Cardiac fibroblast (primary cell): ENCODE measurements at places on chromosomes 12 and 14.
A peak's percentile ranks its signal among the peaks of the same experiment; 100 is the strongest.

DNA sequence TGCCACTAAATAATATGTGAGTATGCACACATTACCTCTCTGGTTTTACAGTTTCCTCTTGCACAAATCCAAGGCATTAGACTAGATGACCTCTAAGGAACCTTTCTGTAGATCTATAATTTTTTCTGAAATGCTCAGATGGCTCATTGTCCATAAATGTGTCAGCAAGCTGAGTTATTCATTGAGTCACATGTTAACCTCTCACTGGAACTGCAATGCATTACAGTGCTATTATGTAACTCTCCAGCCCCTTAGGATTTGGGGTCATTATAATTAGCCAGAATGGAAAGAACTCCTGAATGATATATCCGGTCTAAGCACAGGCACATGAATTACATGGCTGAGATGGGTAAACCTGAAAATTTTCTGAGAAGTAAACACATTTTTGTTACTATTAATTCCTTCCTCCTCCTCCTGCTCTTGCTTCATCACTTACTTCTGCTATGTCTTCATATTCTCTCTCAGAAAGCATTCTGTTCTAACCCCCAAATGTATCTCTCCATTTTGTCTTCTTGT, 20.3 kb upstream of the DRAM1 start:
- peak; percentile 59 for DNase-seq

DNA sequence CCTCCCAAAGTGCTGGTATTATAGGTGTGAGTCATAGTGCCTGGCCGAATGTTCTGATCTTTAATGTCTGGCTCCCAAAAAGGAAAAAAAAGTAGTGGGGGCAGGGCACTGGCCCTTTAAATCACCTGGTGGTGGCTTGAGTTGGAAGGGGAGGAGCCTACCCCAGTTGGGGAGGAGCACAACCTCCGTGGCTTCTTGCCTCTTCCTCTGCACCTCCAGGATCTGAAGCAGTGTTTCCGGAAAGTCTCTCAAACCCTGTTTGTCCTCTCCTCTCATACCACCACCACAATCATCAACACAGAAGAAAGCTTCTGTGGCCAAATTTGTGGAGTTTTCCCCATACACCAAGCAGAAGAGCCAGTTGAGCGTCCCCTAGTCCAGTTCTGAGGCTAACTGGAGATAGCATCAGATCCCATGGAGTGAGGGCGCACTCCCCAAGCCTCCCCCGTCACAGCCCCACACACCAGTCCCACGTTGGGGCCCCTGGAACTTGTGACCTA, 24.3 kb upstream of the RCOR1 start:
- no peak for DNase-seq

DNA sequence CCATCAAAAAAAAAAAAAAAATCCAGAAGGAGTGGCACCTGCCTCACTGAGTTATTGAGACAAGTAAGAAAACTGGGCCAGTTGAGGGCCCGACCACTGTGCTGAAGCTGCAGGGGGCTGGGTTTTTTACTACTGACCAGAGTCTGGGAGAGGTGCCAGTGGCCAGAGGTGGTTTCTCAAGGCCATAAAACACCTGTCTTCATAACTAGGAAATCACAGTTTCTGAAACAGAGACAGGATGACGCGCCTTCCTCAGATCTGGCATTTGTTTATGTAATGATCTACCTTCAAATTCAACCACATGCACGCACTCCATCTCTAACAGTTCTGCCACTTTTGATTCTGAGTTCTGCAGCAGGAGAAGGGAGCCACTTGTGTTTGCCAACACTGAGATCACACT, 12.7 kb downstream of the TSPAN11 start:
- DNase-seq, result no peak

DNA sequence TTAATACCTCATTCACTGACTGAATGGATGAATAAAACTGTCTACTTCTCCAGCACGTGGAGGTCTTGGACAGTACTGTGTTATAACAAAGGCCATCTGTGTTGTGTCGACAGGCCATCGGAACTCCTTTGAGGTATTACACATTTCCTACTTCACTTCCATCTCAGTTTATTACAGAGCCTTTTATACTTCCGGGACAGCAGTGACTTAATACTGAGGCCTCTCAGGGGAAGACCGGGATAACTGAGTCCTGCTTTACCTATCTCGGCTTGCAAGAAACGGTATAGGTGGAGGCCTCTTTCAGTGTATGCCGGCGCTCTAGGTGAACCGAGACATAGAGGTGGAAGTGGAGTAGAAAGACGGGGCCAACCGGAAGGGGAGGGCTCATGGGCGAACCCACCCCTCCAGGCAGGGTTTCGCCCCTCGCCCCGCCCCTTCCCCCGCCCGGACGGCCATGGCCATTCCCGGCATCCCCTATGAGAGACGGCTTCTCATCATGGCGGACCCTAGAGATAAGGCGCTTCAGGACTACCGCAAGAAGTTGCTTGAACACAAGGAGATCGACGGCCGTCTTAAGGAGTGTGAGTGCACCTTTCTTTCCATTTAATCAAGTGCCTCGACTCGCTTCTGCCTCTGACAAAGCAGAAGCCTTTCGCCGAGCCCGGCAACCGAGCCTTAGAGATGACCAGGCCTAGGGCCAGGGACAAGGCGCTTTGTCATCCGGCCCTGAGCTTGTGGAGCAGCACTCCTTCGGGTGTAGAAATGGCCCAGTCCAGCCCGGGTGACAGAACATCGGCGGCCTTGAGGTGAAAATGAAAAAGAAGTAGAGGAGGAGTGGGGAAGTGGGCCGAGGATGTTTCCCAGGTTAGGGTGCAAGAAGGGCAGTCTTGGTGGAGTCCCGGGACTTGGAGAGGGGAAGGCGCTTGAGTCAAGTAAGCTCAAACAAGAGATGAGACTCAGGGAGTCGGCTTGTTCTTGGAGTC, at the start of gene PSMC6:
Gene PSMC6 (plus strand): TSS at position 477 of the 983 bp plus-strand sequence. CDS start 20 bp downstream, at position 497.
- DNase-seq, result peak; percentile 91

DNA sequence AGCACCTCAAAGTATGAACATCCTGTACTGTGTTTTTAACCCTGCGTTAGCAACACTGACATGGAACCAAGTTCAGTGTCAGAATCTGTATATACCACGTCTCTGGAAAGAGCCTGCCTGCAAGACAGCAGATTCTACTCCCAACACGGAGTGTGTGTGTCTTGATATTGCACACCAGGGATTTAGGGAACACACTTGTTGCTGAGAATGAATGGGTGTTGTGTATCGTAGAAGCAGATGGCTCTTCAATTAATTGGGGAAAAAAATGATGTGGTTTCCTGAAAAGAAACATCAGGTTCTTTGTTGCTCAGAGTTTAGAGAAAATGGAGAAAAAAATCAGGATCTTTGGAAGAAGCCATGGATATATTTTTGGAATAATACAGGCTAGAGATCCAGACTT, 170.8 kb downstream of the EGLN3 start:
- no peak for DNase-seq

DNA sequence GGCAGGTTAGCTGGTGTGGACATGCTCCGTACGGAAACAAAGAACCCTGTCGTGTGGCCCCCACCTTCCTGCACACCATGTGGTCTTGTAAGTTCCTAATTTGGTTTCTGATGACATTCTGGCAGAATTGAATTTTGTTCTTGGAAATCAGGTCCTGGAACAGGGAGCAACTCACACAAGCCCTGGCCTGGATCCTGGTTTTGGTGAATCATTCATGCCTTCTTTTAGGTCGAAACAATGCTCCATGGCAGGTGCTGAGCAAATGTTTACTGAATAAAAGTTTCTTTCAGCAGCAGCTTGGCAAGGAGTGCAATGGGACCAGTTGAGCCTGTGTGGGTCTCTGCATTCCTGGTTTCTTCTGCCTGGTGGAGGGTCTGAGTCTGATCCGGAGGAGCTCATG, 978.4 kb downstream of the BCL11B start:
- DNase-seq, result no peak

GRCh38 chr12:19894803-19895202, 455.5 kb downstream of the AEBP2 start:
- peak; percentile 67 for DNase-seq

- no peak for DNase-seq
Observed at GRCh38 chr14:101598571-101599233, 37.4 kb downstream of the DIO3 start.

GRCh38 chr12:28114488-28114887, 75.8 kb upstream of the CCDC91 start:
- DNase-seq, result no peak
